ENCODE measurements at places on chromosomes 4 and X. TPM values are rescaled to one million over a fixed set of nuclear protein-coding genes. Genes with fewer than 3 reads are reported as not detected.

The FGFR3 gene
- 17.5 TPM for total RNA-seq

The ASB9 gene
- total RNA-seq, result 0.96 TPM

- no peak for DNase-seq
Measured at GRCh38 chrX:70398899-70399298, 24.2 kb upstream of the GDPD2 start.

- no peak for DNase-seq
Measured at GRCh38 chr4:110483516-110483915, 7.6 kb downstream of the ENPEP start.

The MAGED2 gene
- 134 TPM for total RNA-seq

The HS3ST1 gene
- 4.7 TPM for total RNA-seq

The AASDH gene
- total RNA-seq, result 8.9 TPM

DNA sequence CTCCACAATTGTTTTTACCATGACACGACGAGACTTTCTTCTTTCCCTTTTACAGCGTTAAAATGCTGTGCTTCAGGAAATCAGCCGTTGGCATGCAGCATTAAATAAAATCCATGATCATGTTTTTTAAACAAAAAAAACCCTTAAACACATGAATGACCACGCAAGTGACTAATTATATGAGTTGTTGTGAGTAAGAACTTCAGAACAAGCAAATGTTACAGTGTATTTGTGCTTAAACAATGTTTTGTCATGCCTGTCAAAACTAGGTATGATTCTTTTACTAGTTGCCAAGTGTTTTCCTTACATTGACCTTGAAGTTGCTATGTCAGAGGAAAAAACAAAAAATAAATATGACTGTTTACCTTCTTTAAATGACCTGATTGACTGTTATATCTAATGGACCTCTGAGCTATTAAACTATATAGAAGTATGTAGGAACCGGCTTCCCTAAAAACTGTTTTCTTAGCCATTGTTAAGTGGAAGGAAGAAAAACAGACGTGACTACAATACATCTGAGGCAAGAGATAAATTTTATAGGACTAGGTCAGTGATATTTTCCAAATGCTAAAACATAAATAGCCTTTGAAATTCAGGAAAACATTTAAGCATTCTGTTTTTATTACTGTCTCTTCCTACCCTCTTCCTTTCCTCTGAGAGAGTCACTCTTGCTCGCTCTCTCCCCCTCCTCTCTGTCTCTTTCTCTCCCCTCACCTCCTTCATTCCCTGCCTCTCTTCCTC is 197.1 kb downstream of the PALLD start:
- DNase-seq, result no peak

The NAA11 gene
- total RNA-seq, result not detected

The SMIM9 gene
- total RNA-seq, result not detected

- DNase-seq, result no peak
Measured at GRCh38 chr4:76214177-76214675, 602 bp upstream of the SCARB2 start.

GRCh38 chr4:82508806-82509428 is 52.9 kb downstream of the TMEM150C start:
- DNase-seq, result no peak

DNA sequence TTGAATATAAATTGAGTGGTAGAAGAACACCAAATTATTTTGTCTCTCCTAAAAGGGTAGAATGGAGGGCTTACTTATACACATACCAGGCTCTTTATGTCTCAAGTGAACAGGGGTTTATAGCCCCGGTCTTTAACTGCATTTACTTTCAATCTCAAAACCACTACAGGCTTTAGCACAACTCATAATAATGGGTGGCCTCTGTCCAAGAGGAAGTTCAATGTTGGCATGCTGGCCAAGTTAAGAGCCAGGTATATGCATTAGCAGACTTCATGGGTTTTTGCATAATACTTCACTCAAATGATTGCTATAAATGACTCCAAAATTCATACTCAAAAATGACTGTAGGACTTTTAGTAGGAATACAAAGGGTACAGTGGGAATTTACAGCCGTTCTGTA is 118.5 kb upstream of the OTUD4 start:
- no peak for DNase-seq

The KLHL2 gene
- total RNA-seq, result 11.2 TPM

DNA sequence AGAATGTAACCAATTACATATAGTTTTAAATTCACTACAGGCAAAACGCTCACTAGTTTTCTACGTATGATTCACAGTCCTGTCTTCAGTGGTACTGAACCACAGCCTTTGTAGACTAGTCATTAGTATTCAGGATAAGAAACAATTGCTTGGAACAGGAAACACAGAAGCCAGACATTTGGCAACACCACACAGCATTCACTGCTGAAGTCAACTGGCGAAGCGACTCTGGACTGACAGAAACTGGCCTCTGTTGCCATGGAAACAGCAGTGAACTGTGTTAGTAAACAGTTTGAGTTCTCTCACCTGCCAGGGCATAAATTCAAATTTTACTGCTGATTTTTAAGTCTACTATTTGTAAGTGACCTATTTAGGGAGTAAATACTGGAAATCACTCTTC is 57.6 kb downstream of the MAPK10 start:
- DNase-seq, result peak; percentile 65

The AKAP17A gene
- 20.6 TPM for total RNA-seq

GRCh38 chr4:119286377-119287002 is 35.4 kb downstream of the FABP2 start:
- DNase-seq, result no peak

The SSX4 gene
- total RNA-seq, result not detected

GRCh38 chr4:121706595-121707021 is 9.8 kb upstream of the ANXA5 start:
- no peak for DNase-seq

The NPNT gene
- 1.4 TPM for total RNA-seq

The FSTL5 gene
- not detected for total RNA-seq

DNA sequence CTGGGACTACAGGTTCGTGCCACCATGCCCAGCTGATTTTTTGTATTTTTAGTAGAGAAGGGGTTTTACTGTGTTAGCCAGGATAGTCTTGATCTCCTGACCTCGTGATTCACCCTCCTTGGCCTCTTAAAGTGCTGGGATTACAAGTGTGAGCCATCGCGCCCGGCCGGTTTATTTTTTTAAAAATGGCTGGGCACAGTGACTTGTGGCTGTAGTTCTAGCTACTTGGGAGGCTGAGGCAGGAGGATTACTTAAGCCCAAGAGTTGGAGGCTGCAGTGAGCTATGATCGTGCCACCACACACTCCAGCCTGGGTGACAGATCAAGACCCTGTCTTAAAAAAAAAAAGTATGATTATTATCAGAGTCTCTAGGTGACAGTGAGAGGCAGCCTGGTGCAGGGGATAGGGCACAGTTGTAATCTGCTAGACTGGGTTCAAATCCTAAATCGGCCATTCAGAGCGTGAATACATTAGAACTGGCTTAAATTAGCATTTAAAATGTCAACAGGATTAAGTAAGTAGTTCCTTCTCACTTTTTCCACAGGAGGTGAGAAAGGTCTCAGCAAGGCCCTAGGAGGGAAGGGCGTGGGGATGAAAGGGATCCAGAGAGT is 435 bp upstream of the MGST2 start:
- DNase-seq, result no peak

The RAB40A gene
- total RNA-seq, result 0.31 TPM

DNA sequence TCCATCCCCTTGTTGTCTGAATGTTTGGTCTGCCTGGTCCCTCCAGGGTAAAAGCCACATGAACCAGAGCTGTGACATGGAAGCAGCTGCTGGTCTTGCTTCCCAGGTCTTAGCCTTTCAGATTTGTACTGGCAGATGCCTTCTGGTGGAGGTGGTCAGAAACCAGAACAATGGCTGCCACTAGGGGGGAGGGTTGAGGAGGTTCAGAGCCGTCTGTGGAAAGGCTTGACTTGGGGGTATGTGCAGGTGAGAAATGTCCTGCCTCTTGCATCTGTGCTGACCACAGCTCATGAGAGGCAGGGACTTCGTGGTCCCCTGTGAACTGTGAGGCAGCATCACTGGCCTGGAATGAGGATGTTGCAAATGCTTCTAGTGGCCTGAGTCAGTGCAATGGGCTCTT is 144.2 kb upstream of the WDR1 start:
- no peak for DNase-seq

GRCh38 chr4:82124932-82125786 is 248.6 kb downstream of the HNRNPD start:
- DNase-seq, result no peak

The USP51 gene
- 3.5 TPM for total RNA-seq

The PDHA1 gene
- 769 TPM for total RNA-seq

The FAM241A gene
- 7.5 TPM for total RNA-seq

GRCh38 chrX:154096140-154097002 is 1.1 kb downstream of the MECP2 start:
- no peak for DNase-seq

DNA sequence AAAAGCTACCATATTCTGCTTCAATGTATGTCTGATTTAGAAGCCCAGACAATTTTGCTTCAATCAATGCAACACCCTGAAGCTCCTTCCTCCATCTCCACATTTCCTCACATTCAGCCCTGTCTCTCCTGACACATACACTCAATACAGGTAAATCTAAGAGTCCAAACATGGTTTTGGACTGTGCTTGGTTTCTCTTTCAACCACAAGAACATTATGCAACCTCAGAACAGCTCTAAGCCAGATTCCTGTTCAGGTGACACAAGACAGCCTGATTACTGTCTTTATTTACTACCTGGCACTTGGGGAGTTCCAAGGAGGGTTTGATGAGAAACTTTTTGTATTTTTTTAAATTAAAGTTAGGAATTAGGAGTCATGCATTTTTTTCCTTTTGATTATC is 307.5 kb upstream of the SLIT2 start:
- DNase-seq, result no peak

GRCh38 chr4:5750052-5750945 is 39.3 kb downstream of the EVC start:
- DNase-seq, result no peak

GRCh38 chr4:83223781-83224180 is 60.8 kb downstream of the COQ2 start:
- DNase-seq, result no peak

- peak; percentile 36 for DNase-seq
Measured at GRCh38 chrX:21373637-21374162, 518 bp upstream of the CNKSR2 start.

GRCh38 chr4:85734424-85734831 is 259.5 kb downstream of the ARHGAP24 start:
- no peak for DNase-seq

The CT45A2 gene
- not detected for total RNA-seq

GRCh38 chr4:38323141-38323641 is 340.8 kb upstream of the KLF3 start:
- no peak for DNase-seq

DNA sequence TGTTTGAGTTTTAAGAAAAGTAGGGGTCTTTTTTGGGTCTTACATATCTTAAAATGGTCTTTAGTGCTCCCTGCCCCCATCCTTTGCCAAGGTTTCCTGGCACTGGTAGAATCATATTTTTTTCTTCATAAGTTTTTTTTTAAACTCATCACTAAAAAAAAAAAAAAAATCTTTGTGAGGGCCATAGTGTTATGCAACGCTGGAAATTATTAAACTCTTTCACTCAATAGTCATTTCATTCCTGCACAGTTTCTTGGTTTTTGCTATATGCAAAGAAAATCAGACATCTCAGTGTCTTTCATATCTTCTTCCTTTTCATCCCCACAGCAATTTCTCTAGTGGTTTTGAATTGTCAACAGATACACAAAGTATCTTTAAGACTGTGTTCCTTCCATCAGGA is 95.6 kb downstream of the TMA16 start:
- no peak for DNase-seq

DNA sequence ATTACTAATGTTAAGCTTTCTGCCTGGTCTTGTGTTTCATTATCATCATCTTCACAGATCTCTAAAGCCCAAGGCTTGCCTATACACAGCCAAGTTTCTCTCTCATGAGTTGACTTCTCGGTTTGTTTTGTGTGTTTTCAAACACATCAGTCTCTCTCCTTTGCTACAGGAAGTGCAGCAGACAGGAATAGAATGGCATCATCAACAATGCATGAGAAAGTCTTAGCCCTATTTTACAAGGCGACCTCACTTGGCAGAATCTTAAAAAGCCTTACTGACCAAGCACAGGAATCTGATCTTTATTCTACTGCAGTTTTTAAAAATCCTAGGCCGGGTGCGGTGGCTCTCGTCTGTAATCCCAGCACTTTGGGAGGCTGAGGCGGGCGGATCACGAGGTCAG is 36.8 kb downstream of the CC2D2A start:
- DNase-seq, result no peak

The GPRASP3 gene
- total RNA-seq, result 8.4 TPM

- DNase-seq, result no peak
Measured at GRCh38 chr4:100968046-100968445, 379.3 kb downstream of the PPP3CA start.

- no peak for DNase-seq
Measured at GRCh38 chrX:22950269-22951266, 49.2 kb upstream of the DDX53 start.

- DNase-seq, result no peak
Measured at GRCh38 chrX:48472851-48473703, 2.9 kb upstream of the FTSJ1 start.

DNA sequence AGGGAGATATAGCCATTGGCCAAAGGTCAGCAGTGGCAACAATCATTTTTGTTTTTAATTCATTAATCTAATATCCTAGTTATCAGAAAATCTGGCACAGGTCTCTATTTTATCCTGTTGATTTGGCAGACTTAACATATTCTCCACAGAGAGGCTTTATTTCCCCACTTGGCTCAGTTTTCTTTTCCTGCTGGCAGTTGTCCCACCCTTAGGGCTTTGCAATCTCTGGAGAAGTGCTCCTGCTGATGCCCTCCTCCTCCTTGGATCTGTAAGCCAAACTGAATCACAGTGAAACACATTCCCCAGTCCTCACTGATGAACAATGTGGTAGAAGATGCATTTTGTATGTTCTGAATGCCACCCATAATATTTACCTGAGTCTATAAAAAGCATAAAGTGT is 889.7 kb downstream of the PDHA2 start:
- peak; percentile 47 for DNase-seq

DNA sequence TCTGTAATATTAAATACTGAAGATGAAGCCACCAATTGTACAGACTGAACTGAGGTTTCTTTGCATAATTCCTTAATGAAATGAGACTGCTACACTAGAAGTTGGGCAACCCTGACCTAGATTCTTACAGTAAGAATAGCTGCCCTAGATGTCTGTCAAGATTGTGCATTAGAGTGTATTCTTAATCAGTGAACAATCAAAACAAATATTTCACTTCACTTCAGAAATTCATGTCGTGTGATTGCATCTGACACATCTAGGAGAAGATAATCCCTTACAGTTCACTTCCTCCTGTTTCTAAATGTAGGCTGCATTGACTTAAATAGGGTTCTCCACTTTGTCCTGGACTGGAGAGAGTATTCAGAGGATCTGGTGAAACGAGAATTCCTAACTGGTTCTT is 283.1 kb downstream of the HNRNPD start:
- DNase-seq, result no peak

DNA sequence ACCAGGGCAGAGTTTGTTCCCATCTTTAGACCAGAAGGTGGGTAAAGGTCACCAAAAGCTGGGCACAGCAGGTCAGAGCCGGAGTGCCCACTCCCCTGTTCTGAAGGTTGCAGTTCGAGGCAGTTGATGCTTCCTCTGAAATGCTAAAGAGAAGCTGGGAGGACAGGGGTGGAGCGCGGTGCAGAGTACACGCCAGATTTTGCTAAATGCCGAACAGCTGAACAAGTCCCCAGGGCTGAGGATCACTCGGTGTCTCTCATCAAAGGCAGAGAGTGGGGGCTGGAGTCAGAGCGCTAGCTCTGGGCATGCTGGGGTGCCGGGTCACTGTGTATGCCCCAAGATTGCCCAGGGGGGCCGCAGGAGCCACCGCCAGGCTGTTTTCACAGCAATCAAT is 197.0 kb downstream of the BCOR start:
- DNase-seq, result no peak

All from right cardiac atrium (tissue), 5 donors.